D341Med (cell line): ENCODE measurements at places on chromosomes 1 and 21.
A peak's percentile ranks its signal among the peaks of the same experiment; 100 is the strongest.

- DNase-seq = no peak
These were observed 108.5 kb downstream of the ASH1L start for GRCh38 chr1:155454096-155454495.

DNA sequence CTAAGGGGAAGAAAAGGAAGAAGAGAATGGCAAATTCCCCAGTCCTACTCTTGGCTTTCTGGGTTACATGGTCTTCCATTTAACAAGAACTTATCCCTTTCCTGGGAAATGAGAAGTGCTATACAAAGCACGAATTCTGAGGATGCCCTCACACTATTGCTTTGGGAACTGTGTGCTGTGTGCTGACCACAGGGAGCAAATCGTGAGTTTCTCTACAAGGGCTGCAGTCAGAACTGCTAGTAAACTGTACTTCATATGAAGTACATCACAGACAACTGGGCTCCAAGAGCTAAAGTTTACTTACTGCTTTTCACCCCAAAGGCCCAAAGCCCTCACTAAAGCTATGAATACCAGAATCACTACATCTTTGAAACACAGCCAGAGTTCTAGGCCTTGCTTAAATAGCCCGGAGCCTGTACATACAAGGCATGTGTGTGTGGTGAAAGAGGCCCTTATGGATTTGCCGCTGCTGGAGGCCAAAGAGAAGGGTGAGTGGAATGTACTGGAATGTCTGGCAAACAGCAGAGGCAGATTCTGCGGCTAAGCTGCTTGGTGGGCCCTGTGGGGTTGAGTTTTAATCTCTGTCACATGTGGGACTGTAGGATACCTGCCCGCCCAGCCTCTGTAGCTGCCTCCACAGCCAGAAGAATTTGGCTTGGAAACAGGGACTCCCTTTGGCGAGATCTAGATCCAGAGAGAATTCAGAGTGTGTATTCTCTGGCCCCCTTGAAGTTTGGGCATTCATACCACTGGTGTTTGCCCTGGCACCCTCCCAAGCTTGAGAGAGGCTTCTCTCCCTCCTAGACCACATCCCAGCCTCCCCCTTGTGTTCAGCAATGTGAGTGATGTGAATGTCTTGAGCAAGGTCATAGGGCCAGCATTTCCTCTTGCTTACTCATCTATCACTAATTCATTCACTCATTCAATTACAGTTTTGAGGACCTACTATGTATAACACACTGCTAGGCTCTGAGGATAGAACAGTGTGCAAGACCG is 21.9 kb upstream of the TRIM67 start:
- DNase-seq = no peak

DNA sequence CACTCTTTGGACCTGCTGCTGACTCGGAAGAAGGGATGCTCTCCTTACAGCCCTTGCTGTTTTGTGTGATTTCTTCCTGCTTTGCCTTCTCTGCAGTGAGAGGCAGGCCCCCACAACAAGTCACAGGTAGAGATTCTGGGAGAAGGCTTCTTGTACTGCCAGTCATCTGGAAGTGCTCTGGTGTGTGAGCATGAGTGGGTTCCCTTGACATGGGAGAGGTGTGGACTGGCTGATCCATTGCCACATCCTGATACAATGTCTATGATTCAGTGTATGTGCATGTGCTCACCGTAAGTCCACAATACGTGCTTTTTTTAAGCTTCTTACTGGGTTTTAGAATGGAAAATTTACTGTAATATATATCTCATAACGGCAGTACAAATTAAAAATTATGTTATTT is 46.0 kb upstream of the PLA2G4A start:
- no peak for DNase-seq

- DNase-seq = no peak
These were observed 21.0 kb downstream of the TP53BP2 start for GRCh38 chr1:223824712-223825111.

- no peak for DNase-seq
These were observed 108.4 kb downstream of the HHAT start for GRCh38 chr1:210437111-210437510.

DNA sequence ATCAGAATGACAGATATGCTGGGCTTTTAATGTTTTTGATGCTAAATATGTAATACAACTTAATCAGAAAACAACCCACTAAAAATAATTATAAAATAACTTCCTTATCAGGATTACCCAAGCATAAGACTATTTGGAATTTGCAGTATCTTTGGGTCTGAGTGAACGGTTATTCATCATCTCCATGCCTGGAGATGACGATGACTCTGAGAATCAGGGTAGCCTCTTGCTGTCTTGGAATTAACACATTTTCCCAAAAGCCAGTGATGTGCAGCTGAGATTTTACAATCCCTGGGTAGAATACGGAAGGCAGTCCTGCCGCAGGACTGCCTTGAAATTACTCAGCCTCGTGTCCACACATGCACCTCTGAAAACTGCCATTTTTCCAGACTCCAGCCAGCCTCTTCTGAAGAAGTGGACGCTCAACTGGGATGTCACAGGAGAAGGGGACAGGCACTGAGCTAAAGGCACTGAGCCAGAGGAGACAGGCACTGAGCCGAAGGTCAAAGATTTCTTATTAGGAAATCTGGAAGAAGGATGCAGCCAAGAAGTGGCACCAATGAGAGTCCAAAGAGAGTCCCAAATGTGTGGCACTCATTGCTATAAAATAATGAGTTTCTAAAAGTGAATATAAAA is 85.5 kb downstream of the PGBD5 start:
- DNase-seq = no peak

- DNase-seq = no peak
These were observed 906 bp upstream of the ADARB1 start for GRCh38 chr21:45073301-45074047.

DNA sequence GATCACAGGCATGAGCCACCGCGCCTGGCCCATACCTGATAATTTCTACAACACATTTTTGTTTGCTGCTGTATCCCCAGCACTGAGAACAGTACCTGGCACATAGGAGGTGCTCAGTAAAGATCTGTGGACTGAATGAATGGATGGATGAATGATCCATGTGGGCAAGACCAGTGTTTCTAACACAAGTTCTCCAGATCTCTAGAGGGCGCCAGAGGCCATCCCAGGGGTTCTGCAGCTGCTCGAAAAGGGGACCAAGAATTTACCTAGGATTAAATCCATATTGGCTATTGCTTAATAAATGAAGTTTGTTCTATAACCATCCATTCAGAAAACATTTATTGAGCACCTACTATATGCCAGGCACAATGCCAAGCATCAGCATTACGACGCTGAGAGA is 167.7 kb downstream of the ACTL8 start:
- peak; percentile 58 for DNase-seq

DNA sequence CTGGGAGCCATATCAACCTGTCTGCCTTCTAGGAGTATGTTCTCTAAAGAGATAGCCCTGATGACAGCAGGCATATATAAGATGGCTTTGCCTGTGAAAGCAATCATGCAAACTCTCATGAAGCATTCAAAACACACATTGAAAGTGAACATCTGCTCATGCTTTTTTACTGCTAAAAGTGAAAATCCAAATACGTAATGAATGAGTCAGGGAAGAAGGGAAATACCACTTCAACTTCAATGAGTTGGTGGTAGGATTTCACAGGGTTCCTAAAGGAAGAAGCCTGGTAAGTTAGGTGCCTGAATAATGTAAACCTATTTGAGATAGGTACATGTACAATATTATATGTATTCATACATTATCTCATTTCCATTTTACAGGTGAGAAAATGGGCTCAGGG is 50.5 kb upstream of the SLFNL1 start:
- DNase-seq = no peak

GRCh38 chr1:186093437-186093836 is 281.6 kb downstream of the TPR start:
- DNase-seq = no peak

GRCh38 chr1:46173361-46173856 is 1.5 kb upstream of the TSPAN1 start:
- DNase-seq = peak; percentile 61

DNA sequence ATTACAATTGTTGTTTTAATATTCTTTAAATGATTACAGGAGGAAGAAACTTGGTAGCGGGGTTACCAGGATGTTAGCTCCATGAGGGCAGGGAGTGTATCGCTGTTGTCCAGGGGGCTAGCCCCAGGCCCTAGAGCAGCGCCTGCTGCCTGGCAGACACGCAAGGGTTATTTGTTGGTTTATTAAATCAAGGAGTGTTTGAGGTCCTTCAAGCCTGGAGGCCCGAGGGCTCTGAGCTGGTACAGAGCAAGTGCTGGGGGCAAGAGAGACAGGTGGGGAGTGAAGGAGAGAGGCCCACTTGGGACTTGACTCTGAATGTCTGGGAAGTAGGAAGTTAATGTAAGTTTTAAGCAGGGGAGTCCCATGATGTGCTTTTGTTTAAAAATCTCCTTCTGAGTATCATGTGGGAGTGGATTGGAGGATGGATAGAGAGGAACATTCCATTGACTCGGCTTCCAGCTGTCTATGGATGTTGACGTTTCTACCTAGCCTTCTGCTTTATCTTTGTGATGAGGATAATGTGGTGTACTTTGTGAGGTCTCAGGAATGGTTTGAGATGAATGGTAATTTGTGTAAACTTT is 8.7 kb downstream of the ITSN1 start:
- DNase-seq = no peak

GRCh38 chr1:37477198-37477931 is 3.0 kb downstream of the ZC3H12A start:
- no peak for DNase-seq

DNA sequence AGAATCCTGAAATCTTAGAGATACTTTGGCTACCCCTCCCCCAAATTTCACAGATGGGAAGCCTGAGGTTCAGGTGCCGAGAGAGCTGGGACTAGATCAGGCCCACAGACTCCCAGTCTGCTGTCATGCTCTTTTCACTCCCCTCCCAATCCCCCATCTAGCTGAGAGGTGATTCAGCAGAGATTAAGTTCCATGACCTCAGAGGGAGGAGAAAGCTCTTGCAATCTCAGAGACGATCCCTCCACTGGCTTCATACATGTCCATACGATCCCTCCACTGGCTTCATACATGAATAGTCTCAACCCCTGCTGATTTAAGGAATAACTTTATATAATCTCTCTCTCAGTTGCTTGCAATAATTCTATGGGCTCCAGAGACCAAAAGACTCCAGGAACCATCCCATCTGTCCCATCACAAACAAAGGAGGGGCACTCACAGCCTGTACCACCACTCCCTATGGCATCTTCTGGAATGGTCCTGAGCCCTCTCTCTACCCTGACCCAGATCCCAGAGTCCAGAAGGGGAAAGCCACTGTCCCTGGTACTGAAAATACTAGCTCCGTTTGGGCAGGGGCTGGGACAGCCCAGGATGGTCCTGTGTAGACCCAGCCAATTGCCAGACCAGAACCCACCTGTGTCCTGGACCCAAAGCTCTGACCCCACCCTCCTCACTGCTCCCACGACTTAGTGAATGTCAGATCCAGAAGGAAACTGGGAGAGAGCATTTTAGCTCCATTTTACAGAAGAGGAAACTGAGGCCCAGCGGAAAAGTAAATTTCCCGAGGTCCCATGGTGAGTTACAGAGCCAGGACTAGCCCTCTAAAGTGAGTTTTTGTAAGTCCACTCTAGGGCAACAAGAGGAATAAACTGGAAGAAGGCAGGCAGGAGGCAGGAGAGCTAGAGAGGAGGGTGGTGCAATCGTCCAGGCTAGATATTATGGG is 27.1 kb downstream of the RIMS3 start:
- no peak for DNase-seq

DNA sequence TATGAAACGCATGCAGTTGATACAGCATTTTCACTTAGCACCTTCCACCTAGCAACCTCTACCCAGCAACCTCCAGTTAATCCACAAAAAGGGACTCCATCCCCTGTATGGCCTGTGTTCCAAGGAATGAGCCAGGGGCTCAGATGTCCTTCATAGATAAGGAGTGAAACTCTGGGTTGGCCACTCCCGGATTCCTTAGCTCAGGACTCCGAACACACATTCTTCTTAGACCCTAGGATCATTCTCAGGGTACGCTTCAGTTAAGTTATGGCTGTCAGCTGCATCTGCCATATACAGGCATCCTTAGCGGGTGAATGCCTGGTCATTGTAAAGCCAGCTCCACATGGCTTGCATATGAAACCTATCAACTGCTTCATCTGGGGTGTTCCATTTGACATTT is 15.9 kb upstream of the IFI6 start:
- no peak for DNase-seq

DNA sequence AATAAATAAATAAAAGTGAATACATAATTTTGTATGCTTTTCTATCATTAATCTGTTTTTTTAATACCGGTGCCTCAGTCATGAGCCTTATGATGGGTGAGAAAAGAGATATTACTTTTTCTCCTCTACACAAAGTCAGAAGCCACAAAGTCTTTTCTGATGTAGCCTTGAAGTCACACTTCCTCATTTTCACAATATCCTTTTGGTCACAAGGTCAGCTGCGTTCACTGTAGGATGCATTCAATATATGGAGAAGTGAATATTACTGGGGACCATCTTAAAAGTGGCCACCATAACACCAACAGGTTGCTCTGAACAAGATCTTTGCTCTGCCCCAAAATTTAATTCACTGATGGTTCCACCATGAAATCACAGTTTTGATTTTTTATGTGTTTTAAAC is 83.3 kb upstream of the TNR start:
- DNase-seq = no peak

DNA sequence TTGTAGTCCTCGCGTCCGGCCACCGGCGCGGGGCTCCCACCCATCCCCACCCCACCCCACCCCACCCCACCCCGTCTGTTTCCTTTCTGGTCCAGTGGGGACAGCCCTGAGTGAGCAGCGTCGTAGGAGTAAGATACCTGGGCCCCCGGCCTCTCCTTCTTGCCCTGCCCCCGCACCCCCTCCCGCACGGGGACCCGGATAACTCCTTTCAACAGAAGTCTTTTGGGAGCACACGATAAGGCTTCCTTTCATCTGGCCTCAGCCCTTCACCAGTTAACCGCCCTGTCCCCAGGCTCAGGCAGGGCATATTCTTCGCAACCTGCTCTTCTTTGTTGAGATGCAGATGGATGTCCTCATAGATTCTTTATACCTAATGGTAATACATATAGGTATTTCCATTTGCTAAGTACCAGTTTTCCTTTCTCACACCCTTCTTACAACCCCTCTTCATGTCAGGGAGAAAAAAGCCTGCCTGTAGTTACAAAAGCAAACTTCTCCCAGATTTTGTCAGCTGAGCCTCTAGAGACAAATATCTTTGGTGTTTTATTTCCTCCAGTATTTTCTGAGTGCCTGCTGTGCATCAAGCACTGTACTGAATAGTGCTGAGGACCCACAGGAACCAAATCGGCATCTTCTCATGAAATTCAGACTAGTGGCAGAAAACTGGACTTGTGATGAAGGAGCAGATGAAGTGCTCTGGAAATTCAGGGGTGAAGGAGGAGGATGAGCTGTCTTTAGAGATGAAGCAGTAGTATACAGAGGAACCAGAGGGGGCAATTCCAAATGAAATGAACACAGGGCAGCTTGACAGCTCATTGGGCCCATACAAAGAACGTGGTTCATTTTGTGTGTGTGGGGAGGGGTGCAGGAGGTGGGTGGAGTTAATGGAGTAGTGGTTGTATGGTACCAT is 33.6 kb downstream of the SLC2A1 start:
- peak; percentile 43 for DNase-seq

DNA sequence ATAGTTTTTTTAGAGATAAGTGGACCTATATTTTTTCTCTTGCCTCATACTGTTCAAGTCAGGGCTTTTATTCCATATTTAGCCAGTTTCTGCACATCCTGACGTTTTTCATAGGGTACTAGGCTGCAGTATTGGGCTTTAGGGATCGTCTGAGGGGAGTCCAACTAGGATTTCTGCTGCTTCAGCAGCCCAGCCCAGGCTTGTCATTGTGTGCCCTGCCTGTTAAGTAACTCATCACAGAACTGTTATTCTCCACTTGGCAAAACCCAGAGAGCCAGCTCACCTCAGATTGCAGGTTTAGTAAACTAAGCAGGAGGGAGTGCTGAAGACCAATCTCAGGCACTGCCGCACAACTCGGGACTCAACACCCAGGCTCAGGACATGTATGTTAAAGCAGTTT is 2.8 kb downstream of the GALNT2 start:
- no peak for DNase-seq
